ENCODE measurements at places on chromosomes 2 and 18.

DNA sequence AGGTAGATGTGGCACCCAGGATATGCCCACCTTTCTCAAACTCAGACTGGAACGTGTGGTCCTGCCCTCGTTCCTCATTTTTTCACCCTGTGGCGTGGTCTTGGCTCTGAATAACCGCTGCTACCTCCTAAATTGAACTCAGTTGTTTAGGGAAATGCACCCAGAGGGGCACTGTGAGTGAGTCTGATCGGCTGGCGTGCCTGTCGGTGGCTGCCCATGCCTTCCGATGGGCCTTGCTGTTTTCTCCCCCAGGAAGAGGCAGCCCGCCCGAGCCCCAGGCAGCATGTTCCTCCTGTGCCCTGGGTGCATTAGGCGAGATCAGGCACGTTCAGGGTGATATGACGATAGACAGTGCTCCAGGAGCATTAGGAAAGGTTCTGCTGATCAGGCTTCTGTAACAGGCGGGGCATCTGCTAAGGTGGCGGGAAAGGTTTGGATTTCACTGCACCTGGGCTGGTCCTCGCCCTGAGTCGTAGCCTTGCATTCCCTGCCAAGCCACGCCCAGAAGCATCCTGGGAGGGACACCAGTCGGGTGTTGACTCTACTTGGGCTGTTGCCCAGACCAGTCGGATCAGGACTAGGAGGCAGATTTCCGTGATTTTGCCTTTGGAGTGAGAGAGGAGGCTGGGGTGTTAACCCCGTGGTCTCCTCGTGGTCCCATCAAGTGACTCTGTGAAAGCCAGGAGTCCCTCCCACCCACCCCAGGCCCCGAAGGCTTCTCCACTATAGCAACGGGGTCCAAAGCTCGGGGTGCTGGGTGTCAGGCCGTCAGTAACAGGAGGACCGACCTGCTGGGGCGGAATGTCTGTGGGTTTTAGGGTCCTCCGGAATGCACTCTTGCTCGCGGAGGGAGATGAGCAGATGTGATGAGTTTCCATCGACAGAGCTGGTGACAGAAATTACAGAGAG, 75.1 kb downstream of the SH3BP4 start:
- peak; percentile 95 for DNase-seq

DNA sequence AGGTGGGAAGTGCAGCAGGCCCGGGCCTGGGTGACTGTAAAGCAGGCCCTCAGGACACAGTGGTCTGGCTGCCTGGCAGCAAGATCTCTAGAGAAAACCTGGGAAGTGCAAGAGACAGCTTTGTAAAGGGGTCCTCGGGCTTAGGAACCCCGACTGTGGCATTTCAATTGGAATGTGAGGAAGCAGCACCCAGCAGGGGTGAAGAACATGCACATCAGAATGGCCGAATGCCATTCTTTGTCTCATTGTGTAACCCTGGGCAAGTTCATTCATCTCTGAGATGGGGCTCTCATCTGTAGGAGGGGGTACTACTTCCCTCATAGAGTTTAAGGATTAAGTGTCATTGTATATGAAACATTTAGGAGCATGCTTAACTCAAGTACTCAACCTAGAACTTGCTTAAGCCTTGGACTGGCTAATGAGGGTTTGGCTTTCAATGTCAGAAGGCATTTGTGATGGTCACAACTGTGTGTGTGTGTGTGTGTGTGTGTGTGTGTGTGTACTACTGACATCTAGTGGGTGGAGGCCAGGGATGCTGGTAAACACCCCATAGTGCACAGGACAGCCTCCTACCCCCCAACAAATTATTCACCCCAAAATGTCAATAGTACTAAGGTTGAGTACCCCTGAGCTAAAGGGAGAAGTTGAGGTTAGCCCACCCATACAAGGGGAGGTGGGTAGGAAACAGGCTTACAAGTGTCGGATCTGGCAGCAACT, 29.3 kb downstream of the MEX3C start:
- no peak for DNase-seq

GRCh38 chr2:69139778-69140670, 127.0 kb downstream of the ANTXR1 start:
- no peak for DNase-seq

DNA sequence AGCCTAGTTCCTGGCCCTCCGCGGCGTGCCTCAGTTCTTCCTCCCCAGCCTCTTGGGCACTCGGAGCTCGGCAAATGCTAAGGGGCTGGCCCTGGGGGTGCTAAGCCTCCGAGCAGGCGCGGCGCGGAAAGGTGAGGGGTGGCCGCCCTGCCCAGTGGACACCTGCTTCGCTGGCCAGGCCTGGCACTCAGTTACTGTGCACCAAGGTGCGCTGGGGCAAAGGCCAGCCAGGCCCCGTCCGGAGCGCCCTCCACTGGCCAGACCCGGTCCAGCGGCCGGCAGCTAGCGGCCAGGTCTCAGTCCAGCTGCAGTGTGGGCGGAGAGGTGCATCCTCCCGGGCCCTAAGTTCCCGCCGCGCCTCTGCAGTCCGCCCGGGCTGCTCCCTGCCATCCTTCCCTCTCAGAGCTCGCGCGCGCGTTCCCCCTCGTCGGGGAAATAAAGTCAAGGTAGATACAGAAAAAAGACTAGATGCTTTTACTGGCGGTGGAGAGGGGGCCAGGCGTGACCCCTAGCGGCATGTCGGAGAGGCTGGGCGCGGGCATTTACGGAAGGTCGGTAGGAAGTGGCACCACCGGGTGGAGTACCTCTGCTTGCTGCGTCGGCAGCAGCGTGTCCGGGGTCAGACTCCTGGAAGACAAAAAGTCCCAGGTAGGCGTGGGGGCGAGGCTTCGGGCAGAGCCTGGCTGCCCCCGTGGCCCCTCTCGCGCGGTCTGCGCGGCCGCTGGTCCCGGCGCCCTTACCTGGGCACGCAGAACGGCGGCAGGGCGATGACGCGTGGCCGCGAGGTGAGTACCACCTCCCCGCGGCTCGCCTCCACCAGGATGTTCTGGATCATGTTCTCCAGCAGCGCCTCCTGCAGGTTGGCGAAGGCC, 9.4 kb upstream of the CRYBA2 start:
- DNase-seq: no peak

- no peak for DNase-seq
These were observed 75.2 kb downstream of the FMNL2 start for GRCh38 chr2:152410165-152410597.

Data from NCI-H1105 treated with DMSO at 0.1 percent for 48 hours (cell line).